SK-N-MC (cell line): ENCODE measurements at places on chromosomes 4 and X.

DNA sequence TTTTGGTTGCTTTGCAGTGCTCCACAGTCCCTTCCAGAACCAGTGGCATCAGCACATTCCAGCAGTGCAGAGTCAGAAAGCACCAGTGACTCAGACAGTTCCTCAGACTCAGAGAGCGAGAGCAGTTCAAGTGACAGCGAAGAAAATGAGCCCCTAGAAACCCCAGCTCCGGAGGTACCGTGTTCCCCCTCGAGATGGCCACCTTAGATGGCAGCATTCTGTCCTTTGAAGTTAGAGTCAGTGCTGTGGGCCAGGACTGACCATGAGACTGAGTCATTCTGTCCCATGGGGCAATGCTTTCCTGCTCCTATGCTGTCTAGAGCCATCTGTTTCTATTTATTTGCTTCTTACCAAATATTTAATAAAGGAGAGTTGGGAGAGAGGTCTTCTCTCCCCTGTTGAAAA lies 112.3 kb downstream of the KLHL8 start:
- peak; percentile 66 for DNase-seq

DNA sequence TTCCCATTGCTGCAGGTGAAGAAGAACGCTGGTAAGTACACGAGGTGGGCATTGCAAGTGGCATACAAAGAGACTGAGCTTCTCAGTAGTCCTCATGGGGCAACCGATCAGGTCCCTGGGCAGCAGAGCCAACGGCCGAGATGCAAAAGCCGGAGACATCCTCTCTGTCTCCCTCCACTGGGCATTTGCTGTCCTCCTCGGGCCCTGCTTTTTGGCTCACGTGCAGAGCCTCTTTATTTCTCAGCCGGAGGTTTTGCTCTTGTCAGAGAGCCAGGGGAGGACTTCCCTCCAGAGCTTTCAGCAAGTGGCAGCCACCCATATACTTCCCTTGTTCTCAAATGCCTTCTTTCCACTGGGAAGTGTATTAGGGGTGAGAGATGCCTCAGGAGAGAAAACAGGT lies 18.0 kb downstream of the STARD8 start:
- no peak for DNase-seq

DNA sequence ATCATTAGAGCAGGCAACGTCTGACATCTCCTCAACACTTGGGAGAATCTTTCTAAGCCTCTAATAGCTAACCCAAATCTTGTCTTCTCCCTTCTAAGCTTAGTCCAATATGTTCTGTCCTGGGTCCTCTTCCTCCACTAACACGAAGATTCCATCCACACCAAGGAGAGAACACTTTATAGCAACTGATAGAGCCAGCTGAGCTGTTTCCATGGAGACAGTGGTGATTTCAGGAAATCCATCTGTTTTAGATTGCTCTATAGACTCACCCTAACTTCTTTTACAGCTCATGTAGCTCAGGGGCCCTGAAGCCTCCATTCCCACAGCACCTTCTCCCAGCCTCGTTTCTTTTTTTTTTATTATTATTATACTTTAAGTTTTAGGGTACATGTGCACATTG lies 37.4 kb downstream of the SCD5 start:
- DNase-seq, result no peak

GRCh38 chr4:188876881-188877280 lies 737.6 kb downstream of the TRIML1 start:
- DNase-seq, result no peak

DNA sequence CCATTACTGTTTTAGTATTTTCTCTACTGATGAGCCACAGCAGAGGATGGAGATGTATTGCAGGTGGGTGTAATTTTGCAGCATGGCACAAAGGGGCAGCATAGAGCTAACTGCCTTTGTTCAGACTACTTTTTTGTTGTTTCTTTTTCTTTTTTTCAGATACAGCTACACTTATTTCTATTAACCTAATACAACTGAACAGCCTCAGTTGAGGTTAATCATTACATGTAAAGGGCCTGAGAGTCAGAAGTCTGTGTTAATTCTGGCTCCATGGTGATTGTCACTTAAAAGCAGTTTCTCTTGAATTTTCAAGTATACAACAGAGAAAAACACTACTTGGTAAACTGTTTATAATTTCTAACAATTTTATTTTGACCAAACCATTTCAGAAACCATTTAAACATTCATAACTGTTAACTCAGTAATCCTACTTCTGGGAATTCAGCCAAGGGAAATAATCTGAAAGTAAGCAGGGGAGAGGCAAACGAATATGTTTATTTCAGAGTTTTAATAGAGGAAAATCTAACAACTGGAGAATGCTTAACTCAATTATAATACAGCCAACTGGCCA lies 13.9 kb upstream of the PPEF2 start:
- DNase-seq, result peak; percentile 12

GRCh38 chr4:145061318-145061920 lies 36.6 kb downstream of the ANAPC10 start:
- DNase-seq, result peak; percentile 72

- no peak for DNase-seq
Measured at GRCh38 chr4:117001077-117001476, 84.3 kb downstream of the TRAM1L1 start.

- no peak for DNase-seq
Measured at GRCh38 chr4:14602206-14602605, 400.1 kb upstream of the CPEB2 start.

DNA sequence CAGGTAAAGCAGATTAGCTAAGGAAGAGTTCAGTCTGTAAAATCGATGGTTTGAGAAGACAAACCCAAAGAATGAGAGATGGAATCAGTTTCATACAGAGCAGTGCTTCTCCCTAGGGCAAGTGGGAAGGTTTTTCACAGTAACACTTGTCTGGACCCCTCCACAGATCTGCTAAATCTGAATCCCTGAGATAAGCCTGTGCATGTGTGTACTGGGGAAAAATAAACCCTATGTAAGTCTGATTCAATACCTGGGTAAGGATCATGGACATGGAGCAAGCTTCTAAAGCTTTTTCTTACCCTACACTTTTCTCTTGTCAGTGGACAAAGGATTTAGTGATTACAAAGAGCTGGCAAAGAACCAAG lies 13.6 kb downstream of the ELOVL6 start:
- DNase-seq, result no peak

GRCh38 chr4:114527637-114528036 lies 71.0 kb upstream of the UGT8 start:
- DNase-seq, result no peak

DNA sequence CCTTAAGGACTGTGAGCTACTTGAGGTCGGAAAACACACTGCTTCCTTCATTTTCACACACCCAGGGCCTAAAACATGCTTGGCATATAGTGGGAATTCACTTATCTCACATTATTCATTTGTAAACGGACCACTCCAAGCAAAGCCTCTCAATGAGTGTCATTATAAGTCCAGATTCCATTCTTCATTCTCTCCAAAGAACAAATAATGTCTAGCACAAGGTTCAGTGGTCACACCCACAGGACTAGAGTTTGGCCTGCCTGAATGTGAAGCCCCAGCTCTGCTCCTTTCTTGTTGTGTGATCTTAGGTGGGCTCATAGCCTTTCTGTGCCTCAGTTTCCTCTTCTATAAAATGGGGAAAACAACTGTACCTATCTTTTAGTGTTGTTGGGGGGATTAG lies 119.6 kb upstream of the NDP start:
- DNase-seq, result no peak

DNA sequence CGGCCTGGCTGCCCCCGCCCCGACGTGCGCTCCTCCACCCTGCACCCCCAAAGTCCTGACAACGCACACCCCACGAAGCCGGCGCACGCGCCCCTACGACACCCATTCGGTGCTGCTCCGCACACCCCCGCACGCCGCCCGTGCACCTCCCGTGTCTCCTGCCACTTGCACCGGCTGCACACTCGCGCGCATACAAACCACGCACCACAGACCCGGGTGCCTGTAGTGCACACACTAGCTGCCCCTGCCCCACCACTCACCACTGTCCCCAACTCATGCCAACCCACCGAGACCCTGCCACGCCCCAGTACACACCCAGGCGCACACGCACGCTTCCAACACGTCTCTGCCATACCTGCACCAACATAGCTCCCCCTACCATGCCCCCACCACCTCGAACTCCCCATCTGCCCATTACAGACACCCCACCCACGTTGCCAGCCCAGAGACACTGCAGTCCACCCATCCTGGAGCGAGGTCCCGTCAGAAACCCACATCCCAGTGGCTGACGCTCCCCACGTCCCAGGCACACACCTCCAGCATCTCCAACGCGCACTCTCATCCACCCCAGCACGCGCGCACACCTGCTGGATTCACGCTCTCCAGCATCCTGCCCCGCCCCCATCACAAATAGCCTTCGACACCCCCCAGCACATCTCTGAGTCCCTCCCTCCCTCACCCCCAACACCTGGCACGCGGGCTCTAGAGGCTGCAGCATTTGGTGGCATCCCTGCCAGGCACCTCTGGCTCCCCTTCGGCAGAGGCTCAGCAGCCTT lies 4.2 kb upstream of the DUSP9 start:
- no peak for DNase-seq
